ENCODE measurements at places on chromosomes 12 and 14.
A peak's percentile ranks its signal among the peaks of the same experiment; 100 is the strongest.

GRCh38 chr14:94775871-94776210, 5.9 kb upstream of the GSC start:
- peaks cover 100% of the 10 kb centered on the region for H3K27me3 ChIP-seq
- H3K27ac ChIP-seq: no peak overlapping the region
- H3K4me3 ChIP-seq: no peak overlapping the region
- H3K4me1 ChIP-seq: no peaks in the 10 kb centered on the region

DNA sequence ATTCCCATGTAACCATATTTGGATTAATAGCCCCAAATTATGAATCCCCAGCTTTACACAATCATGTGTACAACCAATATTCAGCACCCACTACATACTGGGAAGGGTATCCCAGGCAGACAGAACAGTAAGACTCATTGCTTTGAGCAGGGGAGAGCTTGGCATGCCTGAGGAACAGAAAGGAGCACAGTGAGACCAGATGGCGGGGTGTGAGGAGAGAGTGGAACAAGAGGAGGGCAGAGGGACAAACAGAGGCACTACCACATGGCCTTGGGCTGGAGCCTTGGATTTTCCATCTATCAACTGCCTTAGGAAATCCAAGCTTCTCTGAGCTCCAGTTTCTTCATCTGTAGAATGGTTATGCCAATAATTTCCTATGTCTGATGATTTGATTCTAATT, 3.8 kb downstream of the DGKA start:
- no peak overlapping the region for H3K27ac ChIP-seq
- no peak overlapping the region for H3K4me3 ChIP-seq
- H3K36me3 ChIP-seq: no peaks in the 10 kb centered on the region
- DNase-seq: no peak

DNA sequence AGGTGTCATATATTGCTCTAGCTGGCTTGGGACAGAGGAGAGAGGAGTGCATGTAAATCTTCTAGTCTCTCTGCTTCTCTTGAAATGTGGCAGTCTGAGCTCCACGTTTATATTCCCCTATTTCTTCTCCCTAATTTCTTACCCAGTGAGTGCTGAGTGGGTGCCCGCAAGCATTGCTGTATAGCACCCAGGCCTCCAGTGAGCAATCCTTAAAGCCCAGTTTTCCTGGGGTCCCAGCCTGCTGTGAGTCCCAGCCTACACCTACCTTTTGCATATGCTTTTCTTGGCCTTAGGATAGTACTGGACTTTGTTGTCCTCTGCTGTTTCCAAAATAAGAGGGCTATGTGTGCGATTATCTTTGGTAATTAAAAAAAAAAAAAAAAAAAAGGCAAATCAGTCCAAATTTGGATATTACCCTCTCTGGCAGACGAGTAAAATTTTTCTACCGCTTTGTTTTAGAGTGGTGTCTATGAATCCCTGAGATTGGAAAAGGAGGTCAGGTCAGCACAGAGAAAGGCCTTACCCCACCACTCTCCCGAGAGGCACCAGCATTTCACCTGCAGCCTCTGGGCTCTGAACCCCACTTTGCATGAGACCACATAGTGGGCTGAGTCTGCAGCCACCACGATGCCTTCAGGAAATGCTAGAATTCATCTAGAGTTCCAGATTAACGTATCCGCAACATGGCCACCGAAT, 1.1 kb downstream of the MGST1 start:
- H3K4me3 ChIP-seq: peak overlapping the region; percentile 49
- DNase-seq: no peak
- H3K4me1 ChIP-seq: no peaks in the 10 kb centered on the region
- no peaks in the 10 kb centered on the region for H3K36me3 ChIP-seq

- DNase-seq: no peak
- no peaks in the 10 kb centered on the region for H3K27me3 ChIP-seq
- H3K4me3 ChIP-seq: no peak overlapping the region
Measured at GRCh38 chr12:55983232-55983842, 9.5 kb downstream of the RAB5B start.

DNA sequence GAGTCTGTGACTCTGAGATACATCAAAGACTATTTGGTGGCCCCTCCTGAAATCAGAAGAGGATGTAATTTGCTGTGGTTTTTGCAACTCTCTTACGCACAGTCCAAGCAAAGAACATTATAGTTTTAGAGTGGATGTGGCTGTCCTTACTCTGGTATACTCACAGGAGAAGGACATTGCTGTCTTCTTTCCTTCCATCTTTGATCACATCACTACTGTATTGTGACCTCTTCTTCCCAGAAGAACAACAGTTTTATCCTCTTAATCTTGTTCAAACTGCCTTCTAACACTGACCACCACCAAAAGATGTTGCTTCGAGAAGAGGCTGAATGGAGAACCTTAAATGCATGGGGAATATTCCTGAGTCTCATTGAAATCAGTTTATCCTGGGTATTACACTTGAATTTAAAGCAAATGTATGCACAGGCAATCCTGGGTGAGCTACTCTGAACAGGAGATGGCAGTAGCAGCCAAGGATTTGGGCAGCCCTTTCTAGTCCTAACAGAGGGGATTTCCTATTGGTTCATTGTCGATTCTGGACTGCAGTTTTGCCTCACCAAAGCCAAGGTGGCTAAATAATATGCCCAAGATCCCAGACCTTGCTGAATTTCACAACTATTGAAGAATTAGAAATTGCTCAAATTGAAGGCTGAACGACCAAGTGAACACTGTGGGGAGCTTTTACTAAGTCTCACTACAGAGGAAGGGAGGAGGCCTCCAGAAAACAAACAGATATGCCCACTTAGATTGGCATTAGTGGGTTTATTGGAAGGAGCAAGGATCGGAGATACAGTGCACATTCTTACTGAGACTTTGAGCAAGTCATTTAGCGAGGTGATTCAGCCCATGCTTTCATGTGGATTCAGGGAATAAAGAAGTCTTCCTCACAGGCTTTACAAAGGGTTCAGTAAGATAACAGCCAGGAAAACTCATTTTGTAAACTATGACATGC, 282.8 kb downstream of the PAWR start:
- H3K4me3 ChIP-seq: no peak overlapping the region
- no peaks in the 10 kb centered on the region for H3K36me3 ChIP-seq
- no peaks in the 10 kb centered on the region for H3K27me3 ChIP-seq
- peaks cover 23% of the 10 kb centered on the region for H3K4me1 ChIP-seq
- peak overlapping the region; percentile 43 for H3K27ac ChIP-seq
